ENCODE measurements at places on chromosomes 1 and 21.

GRCh38 chr1:25844536-25845337 lies 14.5 kb downstream of the AUNIP start:
- no peak for DNase-seq

GRCh38 chr1:105556266-105556665 lies 1500.2 kb upstream of the PRMT6 start:
- no peak for DNase-seq

DNA sequence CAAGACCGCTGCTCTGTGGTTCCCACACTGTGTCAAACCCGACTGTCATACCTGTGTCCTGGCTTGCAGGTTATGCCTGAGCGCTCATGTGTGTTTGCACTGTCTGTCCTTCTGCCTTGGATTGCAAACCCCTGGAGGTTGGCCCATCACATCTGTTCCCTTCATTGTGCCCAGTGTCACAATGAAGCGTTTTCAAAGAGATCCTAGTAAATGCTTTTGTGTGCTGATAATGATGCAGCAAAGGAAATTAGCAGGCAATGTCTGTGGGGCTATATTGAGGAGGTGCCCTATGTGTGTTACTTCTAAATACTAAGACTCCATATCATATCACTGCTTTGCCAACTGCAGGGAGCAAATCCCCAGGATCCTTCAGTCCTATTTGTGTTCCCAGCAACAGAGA lies 424.4 kb upstream of the NFIA start:
- DNase-seq = no peak

- no peak for DNase-seq
Measured at GRCh38 chr1:8889925-8890785, 11.7 kb upstream of the ENO1 start.

DNA sequence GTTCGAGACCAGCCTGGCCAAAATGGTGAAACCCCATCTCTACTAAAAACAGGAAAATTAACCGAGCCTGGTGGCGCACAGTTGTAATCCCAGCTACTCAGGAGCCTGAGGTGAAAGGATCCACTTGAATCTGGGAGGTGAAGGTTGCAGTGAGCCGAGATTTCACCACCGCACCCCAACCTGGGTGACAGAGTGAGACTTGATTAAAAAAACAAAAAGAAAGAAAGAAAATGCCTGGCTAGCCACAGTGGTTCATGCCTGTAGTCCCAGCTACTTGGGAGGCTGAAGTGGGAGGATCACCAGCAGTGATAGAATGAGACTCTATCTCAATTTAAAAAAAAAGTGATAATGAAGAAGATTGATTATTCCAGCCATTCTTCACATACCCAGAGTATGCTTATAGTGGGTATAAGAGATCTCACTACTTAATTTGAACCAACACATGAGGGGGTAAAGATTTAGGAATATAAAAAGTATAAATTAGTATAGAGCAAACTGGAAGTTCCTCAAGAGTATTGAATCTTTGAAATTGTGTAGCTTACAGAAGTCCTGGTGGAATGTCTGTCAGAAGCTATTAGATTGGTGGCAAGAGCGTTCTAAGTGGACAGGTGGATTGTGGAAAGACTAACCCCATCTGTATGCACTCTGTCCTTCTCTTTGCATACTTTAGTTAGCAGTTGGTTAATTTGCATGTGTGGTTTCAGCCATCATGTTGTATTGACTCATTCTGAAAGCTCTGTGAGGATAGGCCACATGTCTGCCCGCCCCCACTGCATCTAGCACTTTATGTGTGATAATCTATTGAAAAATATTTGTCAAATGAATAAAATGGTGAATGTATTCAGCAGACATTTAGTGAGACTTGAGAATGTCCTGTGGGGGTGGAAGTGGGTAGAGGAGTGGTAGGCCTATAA lies 25.0 kb downstream of the RLF start:
- no peak for DNase-seq

- no peak for DNase-seq
Measured at GRCh38 chr1:10891091-10891490, 94.6 kb upstream of the CASZ1 start.

DNA sequence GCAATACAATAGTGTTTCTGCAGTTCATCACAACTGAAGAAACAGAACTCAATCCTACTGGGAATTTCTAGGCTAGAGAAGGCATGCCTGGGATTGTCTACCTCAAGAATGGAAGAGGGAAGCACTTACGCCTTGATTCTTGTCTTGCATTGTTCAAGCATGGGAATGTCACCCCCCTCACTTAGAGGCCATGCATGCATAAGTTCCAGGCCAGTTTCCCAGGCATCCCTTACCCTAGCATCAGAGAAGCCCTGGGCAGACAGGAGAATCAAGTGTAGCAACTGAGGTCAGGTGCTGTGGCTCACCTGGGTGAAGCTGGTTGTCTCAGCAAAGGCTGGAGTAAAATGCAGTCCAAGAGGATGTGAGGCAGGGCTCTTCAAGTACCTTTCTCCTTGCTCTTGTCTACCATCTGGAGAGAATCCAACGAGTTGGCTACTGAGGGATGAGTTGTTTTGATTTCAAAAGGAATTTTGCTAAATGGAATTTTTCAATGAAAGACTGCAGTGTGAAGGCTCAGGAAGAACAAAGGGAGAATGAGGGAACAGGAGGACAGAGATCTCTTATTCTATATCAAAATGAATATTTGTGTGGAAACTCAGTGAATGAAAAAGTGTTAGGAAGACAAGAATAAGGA lies 174.3 kb downstream of the NEK7 start:
- no peak for DNase-seq

- no peak for DNase-seq
Measured at GRCh38 chr1:238248356-238248755, 357.6 kb upstream of the ZP4 start.

DNA sequence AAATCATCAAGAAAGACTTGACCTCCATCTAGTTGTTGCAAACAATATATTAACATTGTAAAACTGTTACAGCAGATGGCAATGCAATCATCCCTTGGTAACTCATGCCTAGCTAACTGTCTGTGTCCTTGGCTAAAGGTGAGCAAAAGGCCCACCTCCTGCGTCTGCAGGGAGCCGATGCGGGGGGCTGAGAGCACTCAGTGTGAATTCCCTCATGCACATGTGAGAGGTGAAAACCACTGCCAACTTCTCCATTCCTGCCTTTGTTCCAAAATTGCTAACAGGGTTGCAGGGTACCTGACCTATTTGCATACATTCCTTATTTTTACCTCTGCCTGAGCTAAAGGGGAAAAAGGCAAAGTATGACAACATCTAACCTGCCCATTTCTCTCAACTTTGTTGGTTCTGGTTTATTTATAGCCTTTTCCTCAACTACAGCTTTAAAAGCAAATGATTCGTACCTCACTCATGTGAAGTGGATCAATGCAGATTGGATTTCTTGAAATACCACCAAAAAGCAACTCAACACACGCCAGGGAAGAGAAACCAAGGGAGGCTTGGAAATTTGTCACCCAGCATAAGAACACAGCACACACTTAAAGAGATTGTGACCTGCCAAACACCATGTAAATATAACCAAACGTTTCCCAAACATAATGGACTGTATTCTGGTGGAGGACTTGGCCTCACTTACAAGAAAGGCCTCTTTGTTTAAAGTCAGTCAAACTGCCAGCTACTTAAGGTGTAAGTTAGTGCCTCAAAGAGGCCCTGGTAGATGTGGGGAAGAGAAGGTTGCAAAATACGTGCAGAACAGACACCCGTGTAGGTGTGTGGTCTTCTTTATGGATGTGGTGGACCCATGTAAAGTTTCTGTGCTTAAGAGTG lies 651.0 kb downstream of the SMYD3 start:
- no peak for DNase-seq

- no peak for DNase-seq
Measured at GRCh38 chr1:68485431-68486022, 11.4 kb downstream of the DEPDC1 start.

GRCh38 chr1:27405074-27405473 lies 12.7 kb downstream of the GPR3 start:
- no peak for DNase-seq

- DNase-seq = no peak
Measured at GRCh38 chr1:225460737-225461532, 33.1 kb upstream of the LBR start.

GRCh38 chr1:203049576-203050180 lies 23.4 kb downstream of the PPFIA4 start:
- DNase-seq = no peak

GRCh38 chr1:205142102-205142469 lies 20.3 kb upstream of the RBBP5 start:
- no peak for DNase-seq

DNA sequence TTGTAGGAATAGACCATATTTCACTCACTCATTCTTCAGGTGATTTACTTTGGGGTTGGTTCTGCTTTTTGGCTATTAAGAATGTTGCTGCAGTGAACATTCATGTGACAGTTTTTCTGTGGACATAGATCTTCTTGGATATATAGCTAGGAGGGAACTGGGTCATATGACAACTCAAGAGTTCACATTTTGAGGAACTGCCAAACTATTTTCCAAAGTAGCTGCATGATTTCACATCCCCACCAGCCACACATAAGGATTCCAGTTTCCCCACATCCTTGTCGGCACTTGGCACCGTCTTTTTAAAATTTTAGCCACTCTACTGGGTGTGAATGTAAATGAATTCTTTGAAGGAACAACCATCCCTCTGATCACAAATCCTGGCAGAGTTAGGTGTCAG lies 126.0 kb downstream of the PRDM2 start:
- no peak for DNase-seq

GRCh38 chr21:16169779-16170178 lies 440.0 kb downstream of the USP25 start:
- no peak for DNase-seq

DNA sequence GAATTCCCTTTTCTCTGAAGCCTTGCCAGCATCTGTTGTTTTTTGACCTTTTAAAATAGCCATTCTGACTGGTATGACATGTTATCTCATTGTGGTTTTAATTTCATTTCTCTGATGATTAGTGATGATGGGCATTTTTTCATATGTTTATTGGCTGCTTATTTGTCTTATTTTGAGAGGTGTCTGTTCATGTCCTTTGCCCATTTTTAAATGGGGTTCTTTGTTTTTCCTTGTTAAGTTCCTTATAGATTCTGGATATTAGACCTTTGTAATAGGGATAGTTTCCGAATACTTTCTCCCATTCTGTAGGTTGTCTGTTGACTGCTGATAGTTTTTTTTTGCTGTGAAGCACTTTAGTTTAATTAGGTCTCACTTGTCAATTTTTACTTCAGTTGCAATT lies 54.0 kb upstream of the C1orf185 start:
- DNase-seq = no peak

DNA sequence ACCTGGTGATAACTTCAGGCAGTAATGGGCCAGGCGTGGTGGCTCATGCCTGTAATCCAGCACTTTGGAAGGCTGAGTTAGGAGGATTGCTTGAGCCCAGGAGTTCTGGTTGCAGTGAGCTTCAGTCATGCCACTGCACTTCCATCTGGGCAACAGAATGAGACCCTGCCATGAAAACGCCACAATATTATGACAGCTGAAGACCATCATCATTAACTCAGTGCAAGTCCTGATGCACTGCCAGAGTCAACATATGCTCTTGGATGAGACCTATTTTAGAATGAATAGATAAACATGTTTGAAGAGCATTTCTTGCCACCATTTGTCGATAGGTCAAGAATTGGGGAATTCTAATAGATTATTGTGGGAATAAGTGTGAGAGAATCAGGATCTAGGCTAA lies 26.4 kb downstream of the HENMT1 start:
- DNase-seq = no peak

DNA sequence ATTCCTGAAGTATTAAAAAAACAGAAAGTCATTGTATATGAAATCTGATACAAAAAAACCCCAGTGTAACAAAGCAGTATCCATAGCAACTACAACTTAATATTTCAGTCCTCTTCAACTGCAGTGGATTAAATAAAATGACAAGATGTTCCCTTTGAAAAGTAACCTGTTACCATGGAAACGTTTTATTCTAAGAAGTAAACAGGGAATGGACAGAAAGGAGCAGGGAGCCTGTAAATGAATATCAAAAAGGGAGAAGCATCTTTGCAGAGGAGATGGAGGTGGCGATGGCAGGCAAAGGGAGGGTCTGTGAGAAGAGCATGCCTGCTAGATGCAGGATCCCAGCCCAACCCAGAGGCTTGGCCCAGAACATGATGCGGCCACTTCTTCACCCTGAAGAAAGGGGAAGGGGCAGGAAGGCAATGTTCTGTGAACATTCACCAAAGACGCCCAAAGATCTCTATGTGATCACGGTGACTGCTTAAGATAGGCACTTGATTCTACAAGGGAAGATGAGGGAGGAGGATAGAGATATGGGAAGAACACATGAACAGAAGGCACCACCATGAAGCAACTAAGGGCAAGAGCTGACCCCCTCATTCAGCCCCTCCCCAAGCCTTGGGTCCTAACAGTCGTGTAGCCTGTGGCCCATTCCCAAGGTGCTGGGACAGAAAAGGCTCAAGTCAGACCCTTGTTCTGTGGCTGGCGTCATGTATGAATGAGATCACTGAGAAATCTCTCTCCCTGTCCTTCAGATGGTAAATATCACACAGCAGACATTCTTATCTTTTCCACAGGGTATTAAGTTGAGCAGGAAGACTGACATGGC lies 200.0 kb downstream of the SLC45A1 start:
- DNase-seq = no peak

- no peak for DNase-seq
Measured at GRCh38 chr1:207578796-207579435, 66.0 kb upstream of the CR1L start.

- peak; percentile 73 for DNase-seq
Measured at GRCh38 chr1:116962987-116963639, 38.4 kb upstream of the CD101 start.

DNA sequence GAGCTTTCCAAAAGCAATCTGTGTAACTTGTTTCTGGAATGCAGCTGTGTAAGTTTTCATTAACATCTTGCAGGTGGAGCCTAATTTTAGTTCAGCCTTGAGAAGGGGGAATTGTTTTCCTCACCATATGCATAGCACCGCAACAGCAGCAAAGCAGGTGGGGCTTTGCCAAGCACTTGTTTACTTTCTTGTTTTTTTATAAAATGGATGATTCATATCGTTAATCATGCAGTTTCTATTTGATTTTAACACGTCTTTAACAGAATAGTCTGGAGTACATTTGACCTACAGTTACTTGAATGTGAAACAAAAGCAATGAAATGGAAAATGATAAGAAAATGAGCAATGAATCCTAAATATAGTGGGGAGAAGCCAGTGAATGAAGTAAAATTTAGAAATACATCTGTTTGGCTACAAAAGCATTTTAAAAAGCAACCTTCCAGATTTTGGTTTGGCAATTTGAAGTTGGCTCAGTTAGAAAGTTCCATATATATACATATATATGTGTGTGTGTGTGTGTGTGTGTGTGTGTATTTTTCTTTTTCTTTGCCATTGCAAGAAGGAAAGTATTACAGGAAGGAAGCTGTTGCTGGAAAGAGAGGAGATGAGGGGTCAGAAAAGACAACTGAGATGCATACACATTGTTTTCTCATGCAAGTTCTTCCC lies 119.0 kb upstream of the ADGRL2 start:
- DNase-seq = no peak

- DNase-seq = no peak
Measured at GRCh38 chr21:35461700-35462099, 412.6 kb upstream of the RUNX1 start.

DNA sequence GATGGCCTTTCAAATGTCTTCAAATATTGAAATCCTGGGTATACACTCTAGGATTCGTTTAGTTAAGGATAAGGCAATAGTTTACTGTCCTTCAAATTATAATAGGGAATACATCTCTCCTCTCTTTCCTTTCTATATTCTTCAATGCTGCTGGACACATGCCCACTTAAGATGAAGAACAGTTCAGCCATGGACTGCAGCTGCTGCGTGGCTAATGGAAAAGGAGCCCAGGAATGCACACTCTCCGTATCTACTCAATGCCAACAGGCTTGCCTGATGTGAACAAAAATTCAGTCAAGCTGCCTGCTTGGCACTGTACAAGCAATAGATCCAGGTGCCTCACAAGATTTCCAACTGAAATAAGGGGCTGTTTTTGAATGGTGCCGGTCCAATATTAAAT lies 321.2 kb upstream of the LYPLAL1 start:
- DNase-seq = no peak
